OCI-LY7 (cell line): ENCODE measurements at places on chromosomes 5 and 9. TPM values are rescaled to one million over a fixed set of nuclear protein-coding genes. Genes with fewer than 3 reads are reported as not detected.

GRCh38 chr5:126837242-126837641 lies 60.3 kb downstream of the LMNB1 start:
- no peak for DNase-seq

GRCh38 chr9:87445646-87446045 lies 52.0 kb upstream of the DAPK1 start:
- DNase-seq = peak; percentile 74

GRCh38 chr5:89343666-89344065 lies 460.7 kb upstream of the MEF2C start:
- no peak for DNase-seq

GRCh38 chr9:81312346-81312745 lies 377.0 kb downstream of the TLE1 start:
- no peak for DNase-seq

- peak; percentile 64 for DNase-seq
These were observed 2.0 kb upstream of the PCDH12 start for GRCh38 chr5:141960018-141960417.

- DNase-seq = peak; percentile 47
These were observed 176.0 kb downstream of the MED10 start for GRCh38 chr5:6202149-6202967.

DNA sequence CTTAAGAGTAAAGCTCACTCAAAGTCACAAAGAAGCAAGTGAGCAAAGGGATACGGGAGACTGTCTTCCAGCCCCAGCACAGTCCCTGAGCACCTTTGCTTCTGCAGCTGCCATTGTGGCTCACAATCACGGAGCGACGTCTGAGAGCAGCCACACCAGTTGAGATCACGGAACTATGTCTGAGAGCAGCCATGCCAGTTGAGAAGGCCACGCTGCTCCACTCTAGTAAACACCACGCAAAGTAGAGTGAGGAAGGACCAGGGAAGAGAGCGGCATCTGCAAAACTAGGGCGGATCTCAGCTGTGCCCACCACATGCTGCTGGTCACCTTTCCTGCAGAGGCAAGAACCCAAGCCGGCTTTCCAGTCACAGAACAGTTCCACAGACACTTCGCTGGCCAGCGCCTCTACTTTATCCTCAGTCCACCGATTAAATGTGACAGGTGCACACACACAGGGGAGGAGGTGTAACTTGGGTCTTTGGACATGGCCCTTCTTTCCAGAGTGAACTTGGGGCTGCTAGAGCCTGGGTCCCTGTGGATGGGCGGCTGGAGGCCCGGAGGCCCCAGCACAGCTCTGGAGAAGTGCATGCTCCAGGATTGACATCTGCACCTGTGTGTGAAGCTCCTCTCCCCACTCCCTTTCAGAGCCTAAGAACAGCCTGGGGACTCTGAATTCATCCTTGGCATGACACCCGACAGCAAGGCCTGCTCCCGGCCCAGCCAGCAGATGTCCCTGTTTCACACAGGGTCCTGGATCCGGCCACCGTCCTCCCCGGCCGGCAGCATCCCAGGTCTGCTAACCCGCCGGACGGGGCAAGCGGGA lies 324.9 kb upstream of the IRX4 start:
- no peak for DNase-seq

DNA sequence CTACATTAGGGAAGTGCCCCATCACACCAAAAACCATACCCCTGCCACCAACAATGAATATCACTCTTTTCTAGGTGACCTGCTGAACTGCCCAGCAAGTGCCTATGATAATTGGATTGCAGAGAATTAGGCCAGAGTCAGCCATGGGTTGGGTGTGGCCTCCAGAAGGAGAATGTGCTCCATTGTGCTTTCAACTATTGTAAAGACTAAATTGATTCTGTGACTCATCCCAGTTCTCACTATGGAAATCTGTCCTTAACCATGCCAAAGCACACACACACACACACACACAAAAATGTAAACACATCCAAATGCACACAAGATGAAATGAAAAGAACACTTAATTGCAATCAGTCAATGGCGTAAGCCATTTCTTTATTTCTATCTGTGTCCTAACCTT lies 25.7 kb downstream of the DRD1 start:
- DNase-seq = no peak

GRCh38 chr5:62042007-62042406 lies 264.0 kb upstream of the KIF2A start:
- DNase-seq = no peak

DNA sequence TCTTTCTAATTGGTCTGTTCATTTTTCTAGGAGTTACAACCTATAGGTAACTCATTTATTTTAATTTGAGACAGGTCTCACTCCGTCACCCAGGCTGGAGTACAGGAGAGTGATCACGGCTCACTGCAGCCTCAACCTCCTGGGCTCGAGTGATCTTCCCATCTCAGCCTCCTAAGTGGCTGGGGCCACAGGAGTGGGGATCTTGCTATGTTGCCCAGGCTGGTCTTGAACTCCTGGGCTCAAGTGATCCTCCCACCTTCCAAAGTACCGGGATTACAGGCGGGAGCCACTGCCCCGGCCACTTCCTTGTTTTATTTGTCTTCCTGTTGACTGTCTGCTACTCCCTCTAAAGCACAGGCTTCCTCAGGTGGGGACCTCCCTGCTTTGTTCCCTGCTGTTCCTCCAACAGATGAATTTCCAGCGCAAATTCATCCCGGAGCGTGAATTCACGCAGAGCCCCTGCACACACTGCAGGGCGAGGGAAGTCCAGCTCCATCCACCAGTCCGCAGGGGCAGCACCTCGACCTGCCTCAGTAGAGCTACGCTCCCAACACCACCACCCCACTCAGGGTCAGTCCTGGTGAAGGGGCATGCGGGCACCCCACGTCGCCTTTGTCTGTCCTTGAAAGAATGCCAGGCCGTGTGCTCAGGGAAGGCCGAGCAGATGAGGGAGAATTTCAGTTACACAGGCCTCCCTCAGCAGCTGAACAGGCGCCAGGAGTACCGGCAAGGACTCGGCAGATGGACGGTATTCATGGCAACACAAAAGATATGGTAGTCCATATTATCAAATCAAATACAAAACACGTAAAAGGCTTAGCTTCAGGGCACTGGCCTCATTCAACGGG lies 6.3 kb downstream of the QSOX2 start:
- no peak for DNase-seq

DNA sequence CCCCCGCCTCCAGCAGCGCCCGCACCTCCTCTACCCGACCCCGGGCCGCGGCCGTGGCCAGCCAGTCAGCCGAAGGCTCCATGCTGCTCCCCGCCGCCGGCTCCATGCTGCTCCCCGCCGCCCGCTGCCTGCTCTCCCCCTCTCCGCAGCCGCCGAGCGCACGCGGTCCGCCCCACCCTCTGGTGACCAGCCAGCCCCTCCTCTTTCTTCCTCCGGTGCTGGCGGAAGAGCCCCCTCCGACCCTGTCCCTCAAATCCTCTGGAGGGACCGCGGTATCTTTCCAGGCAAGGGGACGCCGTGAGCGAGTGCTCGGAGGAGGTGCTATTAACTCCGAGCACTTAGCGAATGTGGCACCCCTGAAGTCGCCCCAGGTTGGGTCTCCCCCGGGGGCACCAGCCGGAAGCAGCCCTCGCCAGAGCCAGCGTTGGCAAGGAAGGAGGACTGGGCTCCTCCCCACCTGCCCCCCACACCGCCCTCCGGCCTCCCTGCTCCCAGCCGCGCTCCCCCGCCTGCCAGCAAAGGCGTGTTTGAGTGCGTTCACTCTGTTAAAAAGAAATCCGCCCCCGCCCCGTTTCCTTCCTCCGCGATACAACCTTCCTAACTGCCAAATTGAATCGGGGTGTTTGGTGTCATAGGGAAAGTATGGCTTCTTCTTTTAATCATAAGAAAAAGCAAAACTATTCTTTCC lies 19.3 kb downstream of the CDKN2A start:
- DNase-seq = no peak

DNA sequence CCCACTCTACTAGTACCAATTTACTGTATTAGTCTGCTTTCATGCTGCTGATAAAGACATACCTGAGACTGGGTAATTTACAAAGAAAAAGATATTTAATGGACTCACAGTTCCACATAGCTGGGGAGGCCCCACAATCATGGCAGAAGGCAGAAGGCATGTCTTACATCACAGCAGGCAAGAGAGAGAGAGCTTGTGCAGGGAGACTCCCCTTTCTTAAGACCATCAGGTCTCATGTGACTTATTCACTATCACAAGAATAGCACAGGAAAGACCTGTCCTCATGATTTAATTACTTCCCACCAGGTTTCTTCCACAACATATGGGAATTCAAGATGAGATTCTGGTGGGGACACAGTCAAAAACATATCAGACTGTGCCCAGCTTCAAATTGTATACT lies 11.5 kb downstream of the UGT3A1 start:
- no peak for DNase-seq

DNA sequence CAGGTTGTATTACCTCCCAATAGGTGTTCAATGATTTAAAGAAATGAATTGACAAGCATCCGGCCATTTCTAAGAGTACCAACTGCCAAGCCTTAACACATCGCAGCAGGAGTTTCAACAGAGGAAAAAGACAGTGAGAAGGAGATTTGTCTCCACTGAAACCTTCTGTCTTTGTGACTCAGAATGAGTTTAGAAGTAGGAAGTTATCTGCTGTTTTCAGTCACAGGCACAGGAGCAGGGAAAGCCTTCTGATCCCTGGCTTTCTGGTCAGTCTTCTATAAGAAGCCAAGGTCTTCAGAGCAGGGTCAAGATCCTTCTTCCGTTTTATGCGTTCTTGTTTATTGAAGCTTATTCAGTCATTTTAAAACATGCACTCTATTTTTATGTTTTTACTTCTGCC lies 390.7 kb upstream of the PCSK5 start:
- DNase-seq = no peak

DNA sequence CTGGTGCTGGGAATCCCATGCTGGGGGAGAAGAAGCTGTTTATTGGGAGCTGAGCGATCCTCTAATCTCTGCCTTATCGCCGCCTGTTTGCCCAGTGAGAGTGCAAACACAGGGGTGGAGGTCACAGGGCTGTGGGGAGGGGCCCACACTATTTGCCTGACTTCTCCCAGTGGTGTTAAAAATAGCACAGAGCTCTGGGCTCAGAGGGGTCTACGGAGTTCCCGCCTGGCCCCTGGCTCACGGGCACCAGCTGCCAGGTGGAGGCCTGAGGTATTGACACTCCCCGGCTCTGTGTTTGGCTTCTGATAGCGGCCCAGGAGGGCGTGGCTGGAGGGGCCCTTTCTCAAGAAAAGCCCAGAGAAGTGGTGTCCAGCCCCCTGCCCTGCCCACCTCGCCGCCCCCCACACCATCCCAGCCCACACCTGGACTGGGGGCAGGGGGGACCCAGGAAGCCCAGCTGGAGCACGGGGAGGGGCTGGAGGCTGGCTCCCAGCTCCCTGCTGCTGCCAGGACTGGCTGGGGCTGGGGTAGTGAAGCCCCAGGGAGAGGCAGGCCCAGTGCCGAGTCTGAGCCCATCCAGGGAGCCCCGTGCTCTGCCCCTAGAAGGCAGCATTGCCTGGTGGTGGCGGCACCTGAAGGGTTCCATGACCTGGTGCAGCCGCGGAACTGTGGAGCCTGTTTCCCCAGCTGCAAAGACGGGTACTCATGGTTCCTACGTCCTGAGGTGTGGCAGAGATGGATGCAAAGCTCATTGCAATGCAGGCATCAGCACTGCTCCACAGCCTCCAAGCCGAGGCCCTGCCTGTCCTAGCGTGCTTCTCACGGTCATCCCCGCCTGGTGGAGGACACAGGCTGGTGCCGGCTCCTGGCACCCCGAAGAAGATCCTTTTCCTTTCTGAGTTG lies 35.7 kb upstream of the EGFL7 start:
- DNase-seq = no peak

DNA sequence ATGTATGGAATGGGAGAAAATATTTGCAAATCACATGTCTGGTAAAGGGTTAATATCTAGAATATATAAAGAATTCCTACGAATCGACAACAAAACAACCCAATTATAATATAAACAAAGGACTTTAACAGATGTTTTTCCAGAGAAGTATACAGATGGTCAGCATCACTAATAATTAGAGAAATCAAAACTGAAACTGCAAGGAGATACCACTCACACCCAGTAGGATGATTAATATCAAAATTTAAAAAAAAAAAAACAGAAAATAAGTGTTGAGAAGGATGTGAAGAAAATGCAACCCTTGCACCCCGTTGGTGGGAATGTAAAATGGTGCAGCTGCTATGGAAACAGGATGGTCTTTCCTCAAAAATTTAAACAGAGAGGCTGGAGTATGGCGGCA lies 34.6 kb upstream of the F2R start:
- no peak for DNase-seq

- DNase-seq = no peak
These were observed 292.1 kb downstream of the GADD45G start for GRCh38 chr9:89896806-89897340.

DNA sequence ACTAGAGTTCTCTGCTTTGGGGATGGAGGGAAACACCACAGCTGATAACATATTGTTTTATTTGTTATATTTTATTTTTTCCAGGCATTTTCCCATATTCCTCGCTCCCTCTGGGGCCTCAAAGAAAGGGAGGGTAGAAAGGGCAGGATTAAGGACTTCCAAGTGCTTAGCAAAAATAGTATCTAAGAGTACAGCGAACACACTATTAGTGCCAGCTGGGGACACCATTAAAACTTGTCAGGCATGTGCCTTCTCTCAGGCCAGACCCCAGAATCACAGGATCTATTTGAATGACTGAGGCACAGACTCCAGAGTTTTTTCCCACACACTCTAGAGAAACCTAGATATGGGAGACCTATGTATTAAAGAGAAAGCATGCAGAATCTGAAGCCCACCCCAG lies 451.0 kb upstream of the TRPC7 start:
- DNase-seq = no peak

- no peak for DNase-seq
These were observed 25.3 kb upstream of the CXCL14 start for GRCh38 chr5:135604056-135604455.

GRCh38 chr5:175475248-175475647 lies 3.1 kb upstream of the SFXN1 start:
- DNase-seq = no peak

- DNase-seq = peak; percentile 81
These were observed 6.9 kb downstream of the ANXA6 start for GRCh38 chr5:151150471-151151262.

GRCh38 chr5:147813696-147814095 lies 17.8 kb downstream of the SPINK1 start:
- DNase-seq = no peak

GRCh38 chr9:120741701-120742100 lies 27.4 kb upstream of the MEGF9 start:
- DNase-seq = no peak

- DNase-seq = no peak
These were observed 199.4 kb upstream of the SLC24A2 start for GRCh38 chr9:19988281-19988680.

GRCh38 chr5:77621440-77621839 lies 17.1 kb downstream of the OTP start:
- no peak for DNase-seq

ITGA2 gene
- total RNA-seq = 0.09 TPM in 1 of 2 replicates, not detected in the other

TMC1 gene
- not detected in 2 replicates for total RNA-seq

DND1 gene
- 2.7 and 4.5 TPM in 2 replicates for total RNA-seq

POLR3G gene
- total RNA-seq = 12.9 and 14.2 TPM in 2 replicates

TMEM203 gene
- 39.0 and 42.9 TPM in 2 replicates for total RNA-seq

JAKMIP2 gene
- total RNA-seq = 14.0 and 14.5 TPM in 2 replicates

CCL27 gene
- total RNA-seq = 0.42 and 0.68 TPM in 2 replicates

NEUROG1 gene
- total RNA-seq = not detected in 2 replicates
